ENCODE measurements at places on chromosomes 7 and 10.

GRCh38 chr7:84232646-84233045, 38.1 kb upstream of the SEMA3A start:
- no peak for DNase-seq

DNA sequence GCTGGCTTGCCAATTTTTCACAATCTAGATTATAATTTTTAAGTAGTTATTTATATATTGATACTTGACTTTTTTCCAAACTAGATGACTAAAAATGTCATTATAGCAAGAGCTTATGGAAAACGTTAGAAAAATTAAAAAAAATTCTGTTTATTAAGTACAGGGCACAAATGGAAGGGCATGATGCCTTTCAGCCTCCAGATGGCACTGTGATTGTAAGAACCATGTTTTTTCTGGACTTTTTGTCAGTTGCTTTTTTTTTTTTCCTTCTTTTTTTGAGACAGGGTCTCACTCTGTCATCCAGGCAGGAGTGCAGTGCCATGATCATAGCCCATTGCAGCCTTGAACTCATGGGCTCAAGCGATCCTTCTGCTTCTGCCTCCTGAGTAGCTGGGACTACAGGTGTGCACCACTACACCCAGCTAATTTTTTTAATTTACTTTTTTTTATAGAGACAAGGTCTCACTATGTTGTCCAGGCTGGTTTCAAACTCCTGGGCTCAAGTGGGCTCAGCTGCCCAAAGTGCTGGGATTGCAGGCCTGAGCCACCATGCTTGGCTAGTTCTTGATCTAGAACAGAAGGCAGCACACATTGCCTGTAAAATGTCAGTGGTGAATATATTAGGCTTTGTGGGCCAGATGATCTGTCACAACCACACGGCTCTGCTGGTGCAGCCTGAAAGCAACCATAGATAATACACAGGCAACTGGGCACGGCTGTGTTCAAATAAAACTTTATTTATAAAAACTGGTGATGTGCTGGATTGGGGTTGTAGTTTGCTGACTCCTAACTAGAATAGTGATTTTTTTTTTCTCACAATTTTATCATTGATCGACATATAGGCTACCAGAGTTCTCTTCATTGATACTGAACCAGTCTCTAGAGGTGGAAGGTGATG, 27.4 kb downstream of the UCMA start:
- DNase-seq, result no peak

DNA sequence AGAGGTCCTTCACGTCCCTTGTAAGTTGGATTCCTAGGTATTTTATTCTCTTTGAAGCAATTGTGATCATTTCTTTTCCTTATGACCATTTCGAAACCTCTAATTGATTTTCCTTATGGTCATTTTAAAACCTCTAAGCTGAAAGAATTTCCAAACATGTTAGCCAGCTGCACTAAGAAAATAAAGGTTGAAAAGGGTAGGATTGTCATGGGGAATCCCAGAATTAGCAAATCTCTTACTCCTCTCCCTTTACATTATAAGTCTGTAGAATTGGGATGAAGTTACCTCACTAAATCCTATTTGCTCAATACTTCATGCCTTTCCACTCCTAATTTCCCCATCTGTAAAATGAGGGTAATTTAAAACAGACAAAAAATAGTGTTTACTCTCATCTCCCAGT, 79.5 kb downstream of the FAM185A start:
- DNase-seq, result no peak

- no peak for DNase-seq
These were observed 251.9 kb upstream of the FOXK1 start for GRCh38 chr7:4430227-4430626.

- DNase-seq, result no peak
These were observed 739 bp downstream of the CASP7 start for GRCh38 chr10:113680190-113681111.

GRCh38 chr7:50807026-50807730, 24.5 kb upstream of the GRB10 start:
- no peak for DNase-seq

GRCh38 chr7:145313551-145313950, 477.7 kb upstream of the TPK1 start:
- DNase-seq, result no peak

- DNase-seq, result no peak
These were observed 8.9 kb downstream of the SEC31B start for GRCh38 chr10:100510533-100511308.

DNA sequence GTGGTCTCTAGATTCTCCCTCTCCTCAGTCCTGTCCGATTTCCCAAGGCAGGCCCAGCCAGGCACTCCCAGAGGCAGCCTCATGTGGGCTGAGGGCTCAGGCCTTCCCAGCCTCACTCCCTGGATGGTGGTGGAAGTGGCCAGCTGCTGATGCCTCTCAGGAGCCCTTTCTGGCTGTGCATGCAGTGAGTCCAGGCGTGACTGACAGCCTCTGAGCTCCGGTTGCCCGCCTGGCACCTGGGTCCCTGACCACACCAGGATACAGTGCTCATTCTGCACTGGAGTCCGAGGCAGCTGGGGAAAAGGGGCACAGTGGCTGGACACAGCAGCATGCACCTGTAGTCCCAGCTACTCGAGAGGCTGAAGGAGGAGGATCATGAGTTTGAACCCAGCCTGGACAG, 132.6 kb downstream of the CUL2 start:
- no peak for DNase-seq
